ENCODE measurements at places on chromosomes 2 and 18.
A peak's percentile ranks its signal among the peaks of the same experiment; 100 is the strongest.

DNA sequence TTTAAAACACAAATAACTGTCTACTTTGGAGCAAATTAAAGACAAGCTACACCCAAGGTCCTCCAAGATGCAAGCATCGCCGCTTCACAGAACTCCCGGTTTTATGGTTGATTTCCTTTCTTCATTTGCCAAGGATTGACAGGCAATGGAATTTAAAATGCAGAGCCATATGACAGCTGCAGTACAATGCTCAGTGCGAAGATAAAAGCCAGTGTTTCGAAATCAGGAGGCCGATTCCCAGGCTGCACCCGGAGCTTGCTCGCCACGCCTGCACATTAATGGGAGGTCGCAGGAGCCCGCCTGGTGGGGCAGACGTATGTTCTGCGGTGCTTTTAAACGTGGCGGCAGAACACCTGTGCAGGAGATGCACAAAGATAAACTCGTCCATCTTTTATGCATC is 727.6 kb upstream of the SOX11 start:
- no peak for DNase-seq

DNA sequence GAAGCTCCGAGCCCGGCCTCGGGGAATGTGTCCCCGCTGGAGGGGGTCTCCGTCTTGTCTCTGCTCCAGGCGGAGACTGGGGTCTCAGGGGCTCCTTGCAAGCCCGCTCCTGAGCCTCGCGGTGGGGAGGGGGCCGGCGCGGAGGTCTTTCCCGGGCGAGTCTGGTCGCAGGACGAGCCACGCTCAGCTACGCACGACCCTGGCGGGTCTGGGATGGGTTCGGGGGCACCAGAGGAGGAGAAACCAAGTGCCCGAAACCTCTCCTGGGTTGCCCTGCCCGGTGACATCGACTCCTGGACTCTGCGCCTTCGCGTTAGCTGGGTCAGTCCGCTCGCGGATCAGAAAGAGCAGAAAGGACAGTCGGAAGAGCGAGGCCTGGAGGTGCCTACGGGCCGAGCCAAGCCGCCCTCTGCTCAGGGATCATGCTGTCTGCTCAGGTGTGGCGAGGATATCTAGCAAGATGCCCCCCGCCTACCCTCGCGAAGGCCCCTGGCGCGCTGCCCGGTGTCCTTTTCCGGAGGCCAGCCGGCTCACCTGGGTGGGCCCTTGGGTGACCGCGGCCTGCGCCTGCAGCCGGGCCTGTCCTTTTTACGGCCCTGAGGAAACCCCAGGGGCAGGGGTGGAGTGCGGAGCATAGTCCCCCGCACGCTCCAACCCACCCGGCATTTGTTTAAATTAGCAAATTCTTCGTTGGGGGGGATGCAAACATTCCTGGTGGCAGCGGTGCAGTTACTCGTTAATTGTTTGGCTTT is 58.7 kb downstream of the SNORC start:
- DNase-seq, result no peak

GRCh38 chr18:31042406-31043181 is at the start of gene DSC3:
DSC3 (minus strand) TSS chr18:31042742; CDS start chr18:31042660, 82 bp downstream.
- DNase-seq, result no peak

- no peak for DNase-seq
Observed at GRCh38 chr2:21070341-21071257, 26.7 kb upstream of the APOB start.

GRCh38 chr2:52097071-52097470 is 1065.1 kb upstream of the NRXN1 start:
- DNase-seq, result no peak

DNA sequence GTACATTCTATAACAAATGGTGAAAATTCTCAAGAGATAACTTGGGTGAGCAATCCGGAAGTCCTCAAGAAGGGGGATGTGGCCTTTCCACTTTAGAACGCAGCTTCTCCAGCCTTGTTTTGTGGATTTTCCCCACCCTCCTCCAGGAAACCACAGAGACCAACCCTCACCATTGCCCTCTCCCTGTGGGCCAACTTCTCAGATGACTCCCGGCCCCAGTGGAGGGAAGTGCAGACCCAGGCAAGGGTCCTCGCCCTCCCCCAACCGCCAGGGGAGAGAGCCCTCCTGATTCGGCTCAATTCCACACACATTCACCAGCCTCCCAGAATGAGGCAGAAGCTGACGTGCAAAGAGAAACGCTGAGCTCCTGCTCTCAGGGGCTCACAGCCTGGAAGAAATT is 277.2 kb downstream of the EIPR1 start:
- DNase-seq, result no peak

DNA sequence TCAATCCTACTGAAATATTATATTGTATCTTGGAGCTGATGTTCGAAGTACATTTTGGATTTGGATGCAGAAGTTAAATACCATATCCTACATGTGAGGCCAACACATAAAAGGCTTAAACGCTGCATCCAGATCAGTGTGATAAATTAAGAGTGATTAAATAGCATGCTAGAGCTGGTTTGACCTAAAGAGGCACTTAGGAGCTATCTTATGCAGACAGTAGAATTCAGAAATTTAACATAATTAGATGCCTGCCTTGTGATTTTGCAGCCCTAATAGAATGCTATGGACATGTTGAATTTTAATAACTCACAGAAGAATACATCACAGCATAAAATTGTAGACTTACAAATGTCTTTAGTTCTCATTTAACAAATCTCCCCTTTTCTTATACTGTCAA is 501.2 kb upstream of the LINC00305 start:
- DNase-seq, result no peak

- DNase-seq, result no peak
Observed at GRCh38 chr2:173657996-173658717, 303.5 kb downstream of the CDCA7 start.

DNA sequence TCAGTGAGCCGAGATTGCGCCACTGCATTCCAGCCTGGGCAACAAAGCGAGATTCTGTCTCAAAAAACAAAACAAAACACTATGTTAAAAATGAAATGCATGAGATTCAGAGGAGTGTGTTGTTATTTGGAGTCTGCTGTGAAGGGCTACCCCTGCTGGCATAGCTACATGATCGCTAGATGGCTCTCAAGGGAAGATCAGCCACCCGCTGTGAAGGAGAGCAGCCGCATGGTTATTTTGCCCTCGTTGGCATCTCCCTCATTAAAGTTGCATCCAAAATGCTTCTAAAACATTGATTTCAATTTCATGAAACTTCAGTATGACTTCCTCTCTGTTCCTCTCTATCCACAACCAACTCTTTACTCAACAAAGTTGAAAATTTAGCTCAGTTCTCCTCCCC is 54.8 kb upstream of the NDUFV2 start:
- no peak for DNase-seq

- no peak for DNase-seq
Observed at GRCh38 chr2:235024931-235025773, 73.3 kb downstream of the SH3BP4 start.

DNA sequence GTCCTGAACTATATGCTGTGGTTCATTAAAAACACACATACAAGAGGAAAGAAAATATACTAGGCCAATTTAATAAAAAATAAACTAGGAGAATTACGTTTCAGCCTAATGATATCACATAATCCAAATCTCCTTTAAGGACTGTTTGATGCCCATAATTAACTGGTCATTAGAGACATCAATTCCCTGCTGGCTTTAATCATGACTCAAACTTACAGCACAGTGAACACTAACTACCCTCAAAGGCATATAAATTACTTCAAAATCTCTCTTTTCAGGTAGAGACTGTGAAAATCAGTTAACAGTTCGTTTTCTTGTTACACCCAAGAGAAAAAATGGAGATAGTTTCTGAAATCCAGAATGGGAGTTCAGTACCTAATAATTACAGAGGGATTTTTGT is 567.4 kb downstream of the CBLN2 start:
- no peak for DNase-seq

DNA sequence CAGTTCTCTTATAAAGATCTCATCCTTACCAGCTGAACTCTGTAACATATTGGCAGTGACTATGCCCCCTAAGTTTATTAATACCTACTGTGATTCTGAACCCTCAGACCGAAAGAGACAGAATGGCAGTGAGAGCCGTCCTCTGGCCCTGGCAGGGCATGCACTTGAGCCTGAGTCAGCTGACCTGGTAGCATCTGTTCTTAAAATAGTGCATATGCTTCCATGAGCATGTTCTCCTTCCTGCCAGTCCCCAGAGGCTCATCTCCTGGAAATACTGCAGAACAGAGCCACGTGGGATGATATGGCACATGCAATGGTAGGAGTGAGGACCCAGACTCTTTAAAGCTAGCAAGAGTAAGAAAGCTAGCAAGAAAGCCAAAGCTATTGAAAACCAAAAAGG is 59.0 kb downstream of the RASGRP3 start:
- DNase-seq, result no peak

- DNase-seq, result no peak
Observed at GRCh38 chr2:141200191-141200590, 930.6 kb downstream of the LRP1B start.

GRCh38 chr18:32974421-32975162 is 201.8 kb upstream of the KLHL14 start:
- peak; percentile 29 for DNase-seq

DNA sequence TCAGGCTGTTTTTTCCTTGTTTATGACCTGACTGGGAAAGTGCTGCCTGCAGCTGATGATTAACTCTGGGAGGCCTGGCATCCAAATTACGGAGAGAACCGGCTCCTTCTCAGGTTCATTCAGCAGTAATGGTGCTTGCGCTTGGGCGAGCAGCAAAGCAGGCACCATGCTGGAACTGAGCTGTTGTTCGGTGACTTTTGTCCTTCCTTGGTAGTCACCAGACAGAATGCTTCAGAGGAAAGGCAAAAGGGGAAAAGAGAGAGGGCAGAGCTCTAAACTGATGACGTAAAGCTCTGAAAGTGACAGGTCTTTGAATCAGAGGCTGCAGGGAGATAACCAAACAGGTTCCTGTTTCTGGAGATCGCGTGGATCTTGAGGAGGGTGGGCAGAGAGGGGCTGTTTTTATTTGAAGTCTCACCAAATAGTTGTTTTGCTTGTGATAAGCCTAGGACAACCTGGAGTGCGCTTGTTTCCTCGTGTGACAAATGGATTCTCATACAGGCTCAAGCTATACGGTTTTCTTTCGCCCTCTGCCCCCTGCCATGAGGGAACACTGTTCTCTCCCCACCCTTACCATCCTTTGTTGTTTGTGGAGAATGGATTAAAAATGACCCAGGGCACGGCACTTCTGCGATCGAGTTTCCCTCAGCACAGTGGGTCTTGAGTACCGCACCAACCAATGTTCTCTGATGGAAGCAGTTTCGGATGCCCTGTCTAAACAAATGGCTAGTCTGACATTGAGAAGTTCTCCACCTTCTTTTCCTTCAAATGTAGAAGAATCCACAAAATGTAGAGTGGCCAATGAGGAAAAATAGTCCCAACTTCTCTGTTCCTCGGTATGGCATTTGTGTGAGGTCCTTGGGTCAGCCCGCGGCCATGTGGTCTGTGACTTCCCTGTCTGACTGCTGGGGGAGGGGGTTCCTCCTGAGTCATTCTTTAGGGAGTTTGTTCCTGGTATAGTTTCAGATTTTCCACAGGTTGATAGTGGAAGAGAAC is 1.3 kb downstream of the RASGRP3 start:
- peak; percentile 91 for DNase-seq

- DNase-seq, result no peak
Observed at GRCh38 chr2:183390109-183390508, 265.9 kb downstream of the NUP35 start.

GRCh38 chr2:241271706-241272302 is 43.7 kb downstream of the HDLBP start:
- DNase-seq, result peak; percentile 77

GRCh38 chr18:37460604-37461003 is 105.0 kb downstream of the CELF4 start:
- no peak for DNase-seq

DNA sequence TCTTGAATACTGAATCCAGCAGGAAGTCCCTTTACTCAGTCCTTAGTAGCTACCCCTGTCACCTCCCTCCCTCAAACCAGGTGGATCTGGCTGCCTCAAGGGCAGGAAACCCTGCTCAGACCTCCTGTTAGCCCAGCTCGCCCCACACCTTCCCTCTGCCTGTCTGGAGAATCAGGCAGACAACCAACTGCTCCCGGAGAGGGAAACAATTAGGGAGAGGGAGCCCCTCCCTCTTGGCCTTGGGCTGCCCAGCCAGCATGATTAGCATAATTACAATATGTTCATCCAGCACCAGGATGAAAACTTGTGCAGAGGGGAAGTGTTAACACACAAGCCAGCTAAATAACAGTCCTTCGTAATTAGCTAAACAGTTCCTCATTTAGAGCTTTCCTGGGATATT is 185.5 kb downstream of the C1D start:
- no peak for DNase-seq

- no peak for DNase-seq
Observed at GRCh38 chr2:62459106-62459505, 46.9 kb downstream of the TMEM17 start.

DNA sequence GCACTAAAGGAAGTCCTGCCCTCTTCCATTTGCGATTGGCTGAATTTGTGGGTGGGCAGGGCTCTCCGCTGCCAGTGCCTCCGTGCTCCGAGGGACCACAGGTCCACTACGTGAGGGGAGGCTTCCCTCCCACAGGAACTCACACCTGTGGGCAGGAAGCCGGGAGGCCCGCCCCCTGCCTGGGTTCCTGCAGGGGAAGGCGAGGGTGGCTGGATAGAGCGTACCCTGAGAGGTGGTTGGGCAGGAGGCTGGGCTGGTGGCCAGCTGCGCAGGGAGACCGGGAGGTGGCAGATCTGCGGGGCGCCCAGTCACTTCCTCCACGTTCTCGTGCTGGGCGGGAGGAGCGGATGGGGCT is 47.0 kb upstream of the PTH2R start:
- DNase-seq, result no peak

DNA sequence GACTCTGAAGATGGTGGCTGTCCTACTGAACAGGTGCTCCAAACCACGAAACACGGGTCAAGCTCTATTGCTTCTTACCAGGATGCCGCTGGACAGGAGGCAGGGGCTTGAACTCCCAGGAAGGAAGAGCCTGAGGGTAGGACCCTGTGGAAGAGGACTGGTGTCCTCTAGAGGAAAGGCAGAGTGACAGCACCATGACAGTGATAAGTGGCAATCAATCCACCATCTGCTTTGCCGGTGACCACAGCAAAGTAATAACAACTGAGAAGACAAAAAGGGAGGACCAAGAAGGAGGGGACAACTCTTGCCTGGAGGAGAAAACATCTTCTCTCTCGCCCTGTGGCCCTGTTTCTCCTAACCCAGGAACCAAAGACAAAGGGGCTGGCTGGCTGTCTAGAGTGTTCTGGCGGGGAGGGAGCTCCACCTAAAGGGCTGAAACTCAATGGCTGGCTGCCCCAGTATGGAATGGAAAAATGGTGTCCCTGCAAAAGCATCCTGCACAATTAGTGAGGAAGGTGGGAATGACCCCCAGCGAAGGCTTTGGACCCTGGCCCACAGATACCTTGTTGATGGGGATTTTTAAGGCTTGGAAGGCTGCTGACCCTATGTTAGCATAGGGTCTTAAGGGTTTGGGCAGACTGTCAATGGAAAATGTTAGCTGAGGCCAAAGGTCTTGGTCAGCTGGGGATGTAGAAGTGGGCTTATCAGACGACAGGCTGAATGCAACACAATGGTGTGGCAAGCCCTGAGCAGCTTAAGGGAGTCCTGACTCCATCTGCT is 35.4 kb downstream of the PROC start:
- peak; percentile 6 for DNase-seq

- no peak for DNase-seq
Observed at GRCh38 chr2:205545971-205546816, 136.1 kb upstream of the NRP2 start.

GRCh38 chr2:84850471-84850870 is 30.4 kb downstream of the TRABD2A start:
- DNase-seq, result no peak

- DNase-seq, result no peak
Observed at GRCh38 chr2:238231809-238232208, 8.0 kb downstream of the HES6 start.

- DNase-seq, result no peak
Observed at GRCh38 chr2:123463886-123464285, 561.2 kb upstream of the CNTNAP5 start.

- DNase-seq, result no peak
Observed at GRCh38 chr2:46847185-46847710, 68.4 kb downstream of the MCFD2 start.
